KG1 (cell line): ENCODE measurements at places on chromosomes 4 and X.

DNA sequence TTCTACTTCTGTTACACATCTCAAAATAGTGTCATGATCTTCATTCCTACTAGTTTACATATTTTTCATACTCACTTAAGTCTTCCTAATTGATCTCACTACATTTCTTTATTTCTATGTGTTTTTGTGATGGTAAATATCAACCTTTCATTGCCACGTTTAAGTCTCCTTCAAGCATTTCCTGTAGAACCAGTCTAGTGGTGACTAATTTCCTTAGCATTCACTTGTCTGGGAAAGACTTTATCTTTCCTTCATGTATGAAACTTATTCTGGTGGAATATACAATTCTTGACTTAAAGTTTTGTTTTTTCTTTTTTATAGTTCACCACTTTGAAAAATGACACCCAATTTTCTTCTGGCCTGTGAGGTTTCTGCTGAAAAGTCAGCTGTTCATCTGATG lies 181.4 kb upstream of the NEIL3 start:
- DNase-seq: no peak

DNA sequence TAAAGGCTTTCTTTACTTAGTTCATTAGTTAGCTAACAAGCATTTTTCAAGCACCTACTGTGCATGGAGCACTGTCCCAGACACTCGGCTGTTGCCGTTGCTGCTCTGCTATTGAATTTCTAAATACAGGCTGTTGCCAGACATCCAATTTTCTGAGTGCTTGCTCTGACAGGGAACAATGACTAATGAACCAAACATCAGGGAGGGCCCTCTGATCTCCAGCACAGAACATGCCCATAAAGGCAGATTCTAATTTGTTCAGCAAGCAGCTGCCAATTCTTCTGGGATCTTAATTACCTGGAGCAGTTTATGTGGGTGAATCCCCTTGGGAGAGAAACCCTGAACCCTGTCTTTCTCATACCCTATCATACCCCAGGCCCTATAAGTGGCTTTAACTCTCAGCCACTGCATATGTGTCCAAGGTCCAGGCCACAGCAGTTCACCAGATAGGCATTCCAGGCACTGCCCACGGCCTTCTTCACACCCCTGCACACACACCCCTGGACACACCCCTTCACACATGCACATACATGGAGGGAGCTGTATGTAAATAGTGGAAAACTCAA lies 27.9 kb downstream of the TSC22D3 start:
- no peak for DNase-seq

GRCh38 chr4:3203971-3204431 lies 45.0 kb upstream of the MSANTD1 start:
- no peak for DNase-seq

DNA sequence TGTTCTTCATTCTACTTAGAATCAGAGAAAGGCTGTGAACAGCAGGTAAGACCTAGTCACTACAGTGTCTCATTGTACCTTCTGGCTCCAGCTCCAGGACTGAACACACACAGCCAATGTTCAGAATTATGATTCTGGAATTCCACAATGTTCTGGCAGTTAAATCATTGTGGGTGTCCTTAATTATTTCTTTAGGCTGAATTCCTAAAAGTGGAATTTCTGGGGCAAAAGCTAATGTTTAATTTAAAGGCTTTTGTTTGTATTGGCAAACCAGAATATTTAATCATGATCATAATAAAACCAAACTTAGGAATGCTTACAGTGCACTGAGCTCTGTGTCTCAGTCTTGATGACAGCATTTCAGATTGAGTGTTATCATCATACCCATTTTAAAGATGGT lies 67.0 kb upstream of the FAT1 start:
- DNase-seq: no peak
